ENCODE measurements at places on chromosomes 5 and 9. TPM values are rescaled to one million over a fixed set of nuclear protein-coding genes. Genes with fewer than 3 reads are reported as not detected.

PLCXD3 gene
- total RNA-seq: 11.7 TPM

MCCC2 gene
- 61.0 TPM for total RNA-seq

SNAPC4 gene
- total RNA-seq: 11.0 TPM

TNFSF8 gene
- 5.0 TPM for total RNA-seq

C9 gene
- 4.5 TPM for total RNA-seq

ANKRD18B gene
- 0.72 TPM for total RNA-seq

NIM1K gene
- 0.60 TPM for total RNA-seq

ANKRD31 gene
- total RNA-seq: 0.38 TPM

PRR16 gene
- 3.6 TPM for total RNA-seq

NUTM2G gene
- total RNA-seq: not detected

MYMK gene
- not detected for total RNA-seq

VCP gene
- 167 TPM for total RNA-seq

FBXW11 gene
- 44.4 TPM for total RNA-seq

NCS1 gene
- 37.4 TPM for total RNA-seq

OR13C8 gene
- not detected for total RNA-seq

SHISAL2B gene
- total RNA-seq: not detected

TMEM174 gene
- 1.1 TPM for total RNA-seq

GPRIN1 gene
- total RNA-seq: 1.3 TPM

RPS14 gene
- total RNA-seq: 1,504 TPM

TMC1 gene
- 0.25 TPM for total RNA-seq

GADD45G gene
- 7.3 TPM for total RNA-seq

EIF4E1B gene
- total RNA-seq: not detected

DDX4 gene
- not detected for total RNA-seq

PCDHB3 gene
- 3.1 TPM for total RNA-seq

FBXL7 gene
- total RNA-seq: 6.1 TPM

PCDHA2 gene
- 0.50 TPM for total RNA-seq

GMCL2 gene
- total RNA-seq: not detected

ALDH1A1 gene
- total RNA-seq: 191 TPM

TICAM2 gene
- total RNA-seq: 7.6 TPM

PDE6A gene
- total RNA-seq: 0.03 TPM

RETREG1 gene
- 104 TPM for total RNA-seq

LRRC19 gene
- total RNA-seq: 14.8 TPM

GRM6 gene
- total RNA-seq: not detected

RFX3 gene
- 17.8 TPM for total RNA-seq

FNIP1 gene
- total RNA-seq: 31.1 TPM

TMEM161B gene
- 21.1 TPM for total RNA-seq

DNLZ gene
- 22.1 TPM for total RNA-seq

HTR1A gene
- not detected for total RNA-seq

KIF24 gene
- total RNA-seq: 2.8 TPM

CD180 gene
- 3.3 TPM for total RNA-seq

ANXA2R gene
- 4.6 TPM for total RNA-seq

LCN9 gene
- not detected for total RNA-seq

Measured in kidney (tissue), 22 donors.